ENCODE measurements at places on chromosomes 16 and 17.

GRCh38 chr16:27704252-27704651, 154.3 kb downstream of the KATNIP start:
- no peak for DNase-seq

DNA sequence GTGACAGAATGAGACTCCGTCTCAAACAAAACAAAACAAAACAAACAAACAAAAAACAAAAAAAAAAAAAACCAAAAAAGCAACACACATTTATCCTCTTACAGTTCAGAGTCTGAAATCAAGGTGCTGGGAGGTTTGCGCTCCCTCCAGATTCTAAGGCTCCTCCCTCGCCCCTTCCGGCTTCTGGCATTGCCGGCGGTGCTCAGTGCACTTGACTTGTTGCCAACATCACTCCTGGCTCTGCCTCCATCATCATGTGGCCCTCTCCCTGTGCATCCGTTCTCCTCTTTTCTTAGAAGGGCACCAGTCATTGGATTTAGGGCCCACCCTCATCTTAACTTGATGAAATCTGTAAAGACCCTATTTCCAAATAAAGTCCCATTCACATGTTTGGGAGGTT, 73.8 kb downstream of the RBFOX3 start:
- DNase-seq = no peak

DNA sequence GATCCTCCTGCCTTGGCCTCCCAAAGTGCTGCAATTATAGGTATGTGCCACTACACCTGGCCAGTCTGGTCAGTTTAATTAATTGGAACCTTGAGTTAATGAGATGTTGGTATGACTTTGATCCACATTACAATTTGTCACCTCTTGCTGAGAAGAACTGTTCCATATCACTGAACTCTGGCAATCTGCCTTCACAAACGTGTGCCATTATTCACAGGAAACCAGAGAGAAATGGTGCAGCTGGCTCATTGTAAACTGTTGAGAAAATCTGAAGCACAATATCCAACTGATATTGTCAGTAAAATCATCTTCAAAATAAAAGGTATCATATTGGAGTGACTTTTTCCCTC, 39.3 kb upstream of the YPEL2 start:
- no peak for DNase-seq

GRCh38 chr16:59907611-59908010, 1173.5 kb upstream of the GOT2 start:
- DNase-seq = no peak

GRCh38 chr17:1150863-1151600, 28.7 kb downstream of the ABR start:
- DNase-seq = no peak

DNA sequence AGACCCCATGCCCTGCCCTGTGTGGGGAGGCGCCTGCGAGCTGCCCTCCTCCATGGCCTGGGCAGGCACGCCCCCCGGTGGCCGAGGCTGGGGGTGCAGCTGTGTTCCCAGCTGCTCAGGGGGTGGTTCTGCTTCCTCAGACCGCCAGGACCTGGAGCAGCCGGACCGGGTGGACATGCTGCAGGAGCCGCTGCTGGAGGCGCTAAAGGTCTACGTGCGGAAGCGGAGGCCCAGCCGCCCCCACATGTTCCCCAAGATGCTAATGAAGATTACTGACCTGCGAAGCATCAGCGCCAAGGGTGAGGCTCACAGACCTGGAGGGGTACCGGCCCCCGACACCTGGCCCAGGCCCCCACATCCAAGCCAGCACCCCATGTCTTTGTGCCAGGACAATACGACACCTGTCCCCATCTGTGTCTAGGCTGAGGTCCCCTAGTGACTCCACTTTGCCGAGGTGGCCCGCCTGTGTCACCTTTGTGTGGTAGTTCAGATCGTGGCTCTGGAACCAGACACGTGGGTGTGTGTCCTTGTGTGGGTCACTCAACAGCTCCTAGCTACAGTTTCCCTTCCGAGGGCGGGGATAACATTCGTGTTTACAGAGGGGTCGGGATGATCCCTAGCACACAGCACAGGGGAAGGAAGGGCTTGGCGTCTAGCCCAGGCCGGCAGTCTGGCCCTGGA, 9.3 kb downstream of the GJD3 start:
- DNase-seq = peak; percentile 67

DNA sequence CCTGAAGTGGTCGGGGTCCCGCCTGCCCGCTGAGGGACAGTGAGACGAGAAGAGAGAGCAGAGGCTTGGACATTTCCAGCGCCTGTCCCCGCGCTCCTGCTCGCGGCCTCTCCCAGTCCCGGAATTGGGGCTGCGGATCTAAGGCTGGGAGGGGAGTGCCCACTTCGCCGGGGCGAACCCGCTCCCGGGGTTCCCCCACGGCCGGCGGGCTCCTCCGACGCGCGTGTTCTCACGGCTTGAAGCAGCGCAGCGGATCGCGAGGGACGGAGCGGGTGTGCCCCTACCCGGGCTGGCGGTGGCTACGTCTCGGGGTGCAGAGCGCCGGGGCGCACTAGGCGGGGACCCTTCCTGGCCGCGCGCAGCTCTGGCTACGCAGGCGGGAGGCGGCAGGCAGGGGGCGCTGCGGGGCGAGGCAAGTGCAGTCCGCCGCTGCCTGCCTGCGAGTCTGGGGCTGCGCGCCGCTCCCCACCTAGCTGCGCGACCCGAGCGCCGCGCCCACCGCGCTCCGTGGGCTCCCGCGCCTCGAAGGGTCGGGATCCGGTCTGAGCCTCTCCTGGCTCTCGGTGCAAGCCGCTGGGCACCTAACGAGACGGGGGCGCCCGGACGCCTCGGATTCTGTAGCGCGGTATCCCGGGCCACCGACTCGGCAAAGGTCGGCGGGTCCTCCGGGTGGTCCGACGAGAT, 1.2 kb downstream of the NGFR start:
- peak; percentile 80 for DNase-seq

- DNase-seq = peak; percentile 48
These were observed 749 bp downstream of the GRIN2A start for GRCh38 chr16:10181196-10182162.

DNA sequence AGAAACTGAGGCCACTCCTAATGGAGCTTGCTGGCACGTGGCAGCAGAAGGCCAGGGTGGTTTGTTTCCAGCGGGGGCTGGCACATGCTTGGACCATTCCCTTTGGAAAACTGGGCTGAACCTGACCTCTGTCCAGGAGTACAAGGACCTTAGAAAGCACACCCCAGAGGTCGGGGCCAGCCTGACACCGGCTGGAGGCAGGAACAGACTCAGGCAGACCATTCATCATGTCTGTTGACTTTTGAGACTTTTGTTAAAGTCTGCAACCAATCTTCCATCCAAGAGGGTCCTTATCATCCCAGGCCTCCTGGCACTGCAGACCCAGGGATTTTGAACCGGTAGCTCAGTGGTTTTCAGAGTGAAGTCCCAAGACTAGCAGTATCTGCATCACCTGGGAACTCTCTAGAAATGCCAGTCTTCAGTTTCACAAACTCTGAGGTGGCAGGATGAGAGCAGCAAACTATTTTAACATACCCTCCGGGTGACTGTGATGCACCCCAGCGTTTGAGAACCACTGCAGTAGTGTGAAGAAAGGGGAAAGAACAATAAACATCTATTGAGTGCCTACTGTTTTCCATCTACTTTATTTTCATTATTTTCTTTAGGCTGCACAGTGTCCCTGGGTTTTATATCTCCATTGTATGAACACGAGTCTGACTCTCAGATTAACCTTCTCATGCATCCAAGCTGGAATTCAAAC, 145.3 kb upstream of the PLCG2 start:
- peak; percentile 29 for DNase-seq

GRCh38 chr17:32551186-32551955, 64.6 kb downstream of the CDK5R1 start:
- DNase-seq = no peak

DNA sequence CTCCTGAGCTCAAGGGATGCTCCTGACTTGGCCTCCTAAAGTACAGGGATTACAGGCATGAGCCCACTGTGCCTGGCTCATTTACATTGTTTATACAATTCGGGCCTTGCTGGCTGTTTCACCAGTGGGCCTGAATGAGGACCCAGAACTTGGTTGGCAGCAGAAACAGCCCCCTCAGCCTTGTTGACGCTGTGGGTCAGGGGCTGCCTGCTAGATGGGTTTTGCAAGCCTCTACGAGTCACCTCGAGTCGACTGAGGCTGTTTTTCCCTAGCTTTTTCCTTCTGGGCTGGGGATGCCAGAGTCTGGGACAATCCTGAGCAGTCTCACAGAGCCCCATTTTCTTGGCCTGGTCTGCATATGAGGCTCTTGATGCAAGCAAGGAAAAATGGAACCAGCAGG, 16.1 kb downstream of the PPL start:
- DNase-seq = no peak

- peak; percentile 37 for DNase-seq
These were observed 674 bp downstream of the ZNF821 start for GRCh38 chr16:71883168-71883848.

Data from erythroblast (primary cell).